Calu3 (cell line): ENCODE measurements at places on chromosomes 4 and X.

DNA sequence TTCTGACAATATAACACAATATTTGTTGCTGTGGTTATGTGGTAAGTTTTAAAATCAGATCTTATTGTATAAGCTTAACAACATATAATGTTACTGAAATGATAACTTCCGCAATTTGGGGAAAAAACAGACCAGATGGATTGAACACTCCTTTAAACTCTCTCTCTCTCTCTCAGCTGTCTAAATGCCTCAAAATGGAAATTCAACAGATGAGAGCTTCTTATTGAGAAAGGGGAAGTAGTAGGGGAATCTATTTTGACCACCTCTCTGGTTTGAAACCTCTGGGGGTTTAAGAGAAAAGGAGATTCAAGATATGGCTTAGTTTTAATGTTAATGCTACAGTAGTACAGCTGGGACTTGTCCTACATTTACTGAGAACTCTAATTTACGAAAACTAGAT lies 40.3 kb downstream of the DMD start:
- H3K36me3 ChIP-seq = no peaks in the 10 kb centered on the region
- H3K27ac ChIP-seq = no peak overlapping the region

DNA sequence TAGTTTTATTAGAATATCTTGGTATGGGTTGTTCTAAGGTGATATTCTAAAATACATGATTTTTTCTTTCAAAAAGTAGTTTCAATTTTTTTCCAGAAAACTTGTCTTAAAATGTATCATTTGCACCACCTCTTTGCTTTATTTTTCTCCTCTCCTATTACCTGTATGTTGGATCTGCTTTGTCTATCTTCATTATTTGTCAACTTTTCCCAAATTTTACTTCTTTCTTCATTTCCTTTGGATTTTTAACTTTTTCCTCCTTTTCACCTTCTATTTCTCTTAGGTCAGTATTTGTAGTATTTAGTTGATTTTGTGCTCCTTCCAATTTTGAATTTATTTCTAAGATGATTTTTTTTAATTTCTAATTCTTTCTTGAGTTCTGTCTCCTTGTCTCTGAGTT lies 169.6 kb downstream of the APBB2 start:
- no peak overlapping the region for H3K4me3 ChIP-seq
- no peaks in the 10 kb centered on the region for H3K36me3 ChIP-seq
- DNase-seq = no peak
- H3K27me3 ChIP-seq = no peaks in the 10 kb centered on the region

DNA sequence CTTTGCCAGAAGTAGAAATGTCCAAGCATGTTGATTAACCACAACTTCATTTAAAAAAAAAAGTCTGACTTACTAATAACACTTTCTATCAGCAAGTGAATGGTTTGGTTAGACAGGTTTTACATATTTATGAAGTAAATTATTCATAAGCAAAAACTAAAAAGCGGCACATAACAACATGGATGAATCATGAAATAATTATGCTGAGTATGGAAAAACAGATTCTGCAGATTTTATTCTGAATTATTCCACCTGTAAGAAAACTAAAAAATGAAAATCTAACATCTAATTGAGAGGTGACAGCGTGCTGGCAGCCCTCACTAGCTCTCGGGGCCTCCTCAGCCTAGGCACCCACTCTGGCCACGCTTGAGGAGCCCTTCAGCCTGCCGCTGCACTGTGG lies 173.5 kb downstream of the ADAM29 start:
- H3K4me1 ChIP-seq = no peaks in the 10 kb centered on the region
- no peak overlapping the region for H3K27ac ChIP-seq
- no peaks in the 10 kb centered on the region for H3K27me3 ChIP-seq
- H3K4me3 ChIP-seq = no peak overlapping the region
- no peak for DNase-seq
- no peaks in the 10 kb centered on the region for H3K36me3 ChIP-seq

DNA sequence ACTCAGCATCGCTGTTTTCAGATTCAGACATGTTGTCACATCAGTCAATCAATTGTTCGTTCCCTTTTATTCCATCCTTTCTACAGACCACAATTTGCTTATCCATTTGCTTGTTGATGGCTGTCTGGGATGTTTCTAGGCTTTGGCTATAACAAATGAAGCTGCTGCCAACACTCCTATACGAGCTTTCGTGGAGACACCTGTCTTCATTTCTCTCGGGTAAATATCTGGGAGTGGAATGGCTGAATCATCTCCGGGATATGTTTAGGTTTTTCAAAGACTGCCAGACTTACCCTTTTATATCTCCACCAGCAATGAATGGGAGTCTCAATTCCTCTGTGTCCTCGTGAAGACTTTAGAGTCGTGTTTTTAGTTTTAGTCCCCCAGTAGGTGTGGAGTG lies 118.9 kb downstream of the SORCS2 start:
- H3K4me1 ChIP-seq = no peaks in the 10 kb centered on the region
- no peak overlapping the region for H3K4me3 ChIP-seq
- no peak for DNase-seq
- no peak overlapping the region for H3K27ac ChIP-seq
- peaks cover 98% of the 10 kb centered on the region for H3K27me3 ChIP-seq
